ENCODE measurements at places on chromosomes 5 and 9. TPM values are rescaled to one million over a fixed set of nuclear protein-coding genes. Genes with fewer than 3 reads are reported as not detected.

Gene LHX6
- not detected for total RNA-seq

Gene ANKRD34B
- total RNA-seq = not detected

Gene PCDHB14
- total RNA-seq = not detected

Gene MARCHF3
- 1.2 TPM for total RNA-seq

Gene GABRA1
- total RNA-seq = not detected

Gene CHMP5
- 48.4 TPM for total RNA-seq

Gene DMRT2
- 0.52 TPM for total RNA-seq
